Psoas muscle (tissue), 8 donors: ENCODE measurements at places on chromosomes 2 and 18. TPM values are rescaled to one million over a fixed set of nuclear protein-coding genes. Genes with fewer than 3 reads are reported as not detected.

FECH gene
- total RNA-seq: 51.4 TPM

TRAPPC8 gene
- 36.8 TPM for total RNA-seq

MC5R gene
- not detected for total RNA-seq

TMEM37 gene
- 3.9 TPM for total RNA-seq

SPRED2 gene
- 16.9 TPM for total RNA-seq

CYRIA gene
- 10.2 TPM for total RNA-seq

ERBB4 gene
- total RNA-seq: 7.5 TPM

SKA1 gene
- total RNA-seq: not detected

ZNF396 gene
- total RNA-seq: 0.30 TPM

SH3RF3 gene
- total RNA-seq: 6.8 TPM

IL37 gene
- total RNA-seq: not detected

UGGT1 gene
- 38.0 TPM for total RNA-seq

NOSTRIN gene
- 6.5 TPM for total RNA-seq

SERPINB3 gene
- total RNA-seq: 0.12 TPM

KLHL41 gene
- 3,419 TPM for total RNA-seq

DIPK1C gene
- total RNA-seq: 0.07 TPM

INHA gene
- total RNA-seq: 0.23 TPM
